NCI-H1436 (cell line): ENCODE measurements at places on chromosomes 12 and 14.

DNA sequence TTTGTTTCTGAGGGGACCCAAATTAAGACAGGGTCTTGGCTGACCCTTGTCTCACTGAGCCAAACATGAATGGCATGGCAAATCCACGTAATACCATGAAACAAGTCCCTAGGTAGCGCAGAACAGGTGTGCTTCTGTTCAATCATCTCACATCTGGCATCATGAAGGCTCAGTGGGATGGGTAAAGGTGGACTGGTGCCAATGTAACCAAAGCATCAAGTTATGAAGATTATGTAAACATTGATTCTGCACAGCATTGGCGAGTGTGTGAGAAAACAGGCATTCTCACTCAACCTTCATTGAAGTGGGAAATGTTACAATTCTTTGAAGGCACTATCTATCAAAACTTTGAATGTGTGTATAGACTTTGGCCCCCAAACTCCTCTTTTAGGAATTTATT, 41.9 kb downstream of the PTGER2 start:
- DNase-seq = no peak

GRCh38 chr12:57779736-57780135, 2.9 kb upstream of the TSFM start:
- no peak for DNase-seq

DNA sequence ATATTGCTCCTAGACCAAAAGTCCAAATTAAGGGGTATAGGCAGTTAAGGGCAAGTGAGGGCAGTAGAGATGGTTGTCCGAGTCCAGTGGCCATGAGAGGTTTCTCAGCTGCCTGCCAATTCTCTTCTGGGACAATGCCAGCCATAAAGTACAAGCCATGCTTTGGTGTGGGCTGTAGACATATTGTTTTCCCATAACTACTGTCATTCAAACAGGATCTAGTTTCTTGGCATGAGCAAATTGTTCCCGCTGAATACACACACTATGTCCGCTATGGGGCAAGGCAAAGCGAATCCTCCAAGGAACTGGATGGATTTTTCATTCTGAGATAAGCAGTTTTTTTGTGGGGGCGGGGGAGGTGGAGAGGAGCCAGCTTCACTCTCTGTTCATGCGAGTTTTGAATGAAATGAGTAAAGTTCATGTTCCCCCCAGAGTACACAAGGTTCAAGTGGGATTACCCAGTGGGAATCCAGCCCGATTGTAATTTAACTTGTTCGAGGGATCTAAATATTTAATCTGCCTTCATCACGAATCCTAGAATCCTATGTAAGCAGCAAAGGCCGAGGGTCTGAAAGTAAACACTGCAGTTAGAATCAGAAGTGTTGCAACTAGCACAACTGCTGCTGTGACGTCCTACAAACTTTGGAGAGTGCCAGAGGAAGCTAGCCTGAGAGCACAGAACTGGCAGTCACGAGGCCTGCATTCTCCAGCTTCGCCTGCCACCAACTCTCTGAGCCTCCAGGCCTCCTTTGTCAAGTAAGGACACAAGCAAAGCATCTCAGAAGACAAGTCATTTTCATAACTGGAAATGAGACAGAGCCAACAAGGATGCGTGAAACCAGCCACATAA, 137.0 kb downstream of the CRADD start:
- DNase-seq = no peak

DNA sequence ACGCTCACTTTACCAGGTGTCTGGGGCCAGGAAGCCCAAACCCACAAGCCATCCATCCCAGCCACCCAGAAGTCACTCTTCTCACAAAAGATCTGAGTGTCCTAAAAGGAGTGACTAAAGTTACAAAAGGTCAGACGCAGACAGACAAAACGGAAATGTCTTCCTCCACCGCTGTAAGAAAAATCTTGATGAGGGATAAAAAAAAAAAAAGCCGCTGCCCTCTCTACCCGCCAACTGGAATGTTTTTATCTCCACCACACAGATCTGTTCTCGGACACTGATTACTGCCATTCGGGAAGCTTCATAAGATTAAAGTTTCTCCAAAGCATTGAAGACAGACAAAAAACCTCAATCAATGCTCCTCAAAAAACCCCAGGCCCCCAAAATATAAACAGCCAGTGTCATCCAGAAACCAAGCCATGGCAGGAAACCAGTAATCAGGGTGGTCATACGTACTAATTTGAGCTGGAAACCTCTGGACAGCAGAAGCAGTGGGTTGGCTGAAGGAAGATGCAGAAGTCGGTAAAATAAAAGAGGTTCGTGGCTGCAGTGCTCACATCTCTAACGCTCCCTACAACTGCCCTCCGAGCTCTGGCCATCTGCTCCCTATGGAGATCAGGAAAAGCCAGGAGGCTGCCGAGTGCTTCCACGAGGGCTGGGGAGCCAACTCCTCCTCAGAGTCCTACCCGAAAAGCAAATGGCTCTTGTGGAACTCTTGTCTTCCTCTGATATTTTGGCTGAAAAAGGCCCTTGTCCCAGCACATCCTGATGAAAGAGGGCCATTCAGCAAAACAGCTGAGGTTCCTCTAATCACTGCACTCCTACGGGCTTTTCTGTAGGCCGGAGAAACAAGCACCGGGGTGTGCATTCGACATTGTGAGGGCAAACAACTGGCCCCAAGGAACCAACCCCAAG, 30.3 kb downstream of the SSH1 start:
- DNase-seq = no peak

DNA sequence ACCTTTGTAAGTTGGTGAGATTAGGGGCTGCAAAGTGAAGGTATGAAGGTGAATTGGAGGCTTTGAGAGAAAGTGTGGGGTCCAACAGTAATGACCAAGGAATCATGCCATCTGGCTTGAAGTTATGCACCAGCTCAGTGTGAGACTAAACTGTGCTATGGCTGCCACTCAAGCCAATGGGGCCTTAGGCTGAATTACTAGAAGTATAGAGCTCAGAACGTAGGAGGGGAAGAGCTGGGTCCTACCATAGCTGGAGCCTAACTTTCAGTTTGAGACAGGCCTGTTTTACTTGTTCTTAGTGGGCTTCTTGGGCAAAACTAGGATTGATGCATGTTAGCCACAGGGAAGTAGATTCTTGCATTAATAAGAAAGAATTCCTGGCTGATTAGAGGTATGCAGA, 194.0 kb downstream of the TSPAN9 start:
- no peak for DNase-seq

GRCh38 chr12:88185988-88186387, 43.9 kb downstream of the TMTC3 start:
- DNase-seq = no peak

- no peak for DNase-seq
Measured at GRCh38 chr14:52692248-52692962, 3.0 kb downstream of the ERO1A start.

- DNase-seq = peak; percentile 58
Measured at GRCh38 chr14:61461808-61462275, 140.5 kb downstream of the PRKCH start.

DNA sequence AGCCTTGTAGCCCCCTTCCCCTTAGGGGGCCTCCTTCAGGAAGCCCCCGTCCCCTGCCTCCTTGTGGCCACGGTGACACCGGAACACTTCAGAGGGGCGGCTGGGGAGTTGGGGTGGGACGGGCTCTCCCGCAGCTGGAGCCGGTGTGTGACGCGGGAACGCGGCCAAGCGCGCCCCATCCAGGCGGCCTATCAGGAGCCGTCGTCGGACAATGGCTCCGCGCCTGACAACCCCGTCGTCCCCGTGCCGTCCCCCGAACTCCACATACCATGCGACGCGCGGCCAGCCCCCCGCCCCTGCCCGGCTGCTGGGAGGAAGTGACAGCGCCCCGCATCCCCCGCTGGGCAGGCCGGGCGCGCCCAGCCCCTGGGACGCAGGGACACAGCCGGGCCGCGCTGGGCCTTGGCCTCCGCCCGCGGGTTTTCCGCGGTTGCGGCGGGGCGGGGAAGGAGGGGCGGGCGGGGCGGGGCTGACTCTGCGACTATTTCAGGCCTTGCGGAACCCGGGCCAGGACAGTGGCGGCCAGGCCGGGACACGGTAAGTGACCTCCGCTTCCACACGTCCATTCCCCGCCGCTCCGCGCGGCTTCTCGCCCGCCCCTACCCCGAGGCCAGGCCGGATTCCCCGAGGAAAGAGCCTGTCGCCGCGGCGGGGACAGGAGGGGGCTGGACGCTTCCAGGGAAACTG, at the start of gene TNFAIP2:
TSS of gene TNFAIP2 (plus strand) at position 515 of the 687 bp plus-strand sequence. CDS start 2,997 bp downstream, outside the sequence.
- DNase-seq = peak; percentile 56

DNA sequence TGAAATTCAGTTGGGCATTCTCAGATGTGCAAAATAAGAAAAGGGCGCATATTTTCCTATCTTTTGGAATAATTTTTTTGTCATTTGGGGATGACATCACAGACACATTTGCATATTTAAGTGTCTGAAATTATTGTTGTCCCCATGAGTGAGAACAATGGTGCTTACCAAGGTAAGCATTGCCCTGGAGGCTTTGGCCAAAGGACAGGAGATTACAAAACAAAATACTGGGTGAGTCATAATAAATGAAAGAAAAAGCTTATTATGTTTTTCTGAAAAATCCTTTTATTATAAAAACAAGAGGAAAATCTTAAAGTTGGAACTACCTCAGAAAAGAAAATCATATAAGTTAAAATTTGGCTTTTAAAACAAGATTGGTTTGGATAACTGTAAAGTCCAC, 254.9 kb downstream of the BTG1 start:
- DNase-seq = no peak

DNA sequence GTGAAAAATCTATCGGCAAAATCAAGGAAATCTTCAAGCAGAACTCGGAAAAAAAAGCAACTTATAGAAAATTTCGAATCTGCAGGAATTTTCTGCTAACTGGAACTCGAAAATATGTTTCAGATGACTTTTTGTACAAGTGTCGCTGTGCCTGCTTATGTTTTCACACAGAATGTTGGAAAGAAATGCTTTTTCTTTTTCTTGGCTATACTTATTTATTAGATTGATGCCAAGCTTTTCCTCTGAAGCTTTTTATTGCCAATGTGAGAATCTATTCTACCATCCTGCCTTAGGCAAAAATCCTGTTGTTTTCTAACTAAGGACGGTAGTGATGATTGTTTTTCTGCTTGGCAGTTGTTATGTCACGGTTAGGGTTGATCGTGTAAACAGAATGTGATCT, 65.8 kb downstream of the TRHDE start:
- DNase-seq = no peak

GRCh38 chr12:85829391-85829790, 6.8 kb downstream of the RASSF9 start:
- no peak for DNase-seq

GRCh38 chr12:99435095-99435791, 212.3 kb upstream of the GARIN6 start:
- DNase-seq = no peak

DNA sequence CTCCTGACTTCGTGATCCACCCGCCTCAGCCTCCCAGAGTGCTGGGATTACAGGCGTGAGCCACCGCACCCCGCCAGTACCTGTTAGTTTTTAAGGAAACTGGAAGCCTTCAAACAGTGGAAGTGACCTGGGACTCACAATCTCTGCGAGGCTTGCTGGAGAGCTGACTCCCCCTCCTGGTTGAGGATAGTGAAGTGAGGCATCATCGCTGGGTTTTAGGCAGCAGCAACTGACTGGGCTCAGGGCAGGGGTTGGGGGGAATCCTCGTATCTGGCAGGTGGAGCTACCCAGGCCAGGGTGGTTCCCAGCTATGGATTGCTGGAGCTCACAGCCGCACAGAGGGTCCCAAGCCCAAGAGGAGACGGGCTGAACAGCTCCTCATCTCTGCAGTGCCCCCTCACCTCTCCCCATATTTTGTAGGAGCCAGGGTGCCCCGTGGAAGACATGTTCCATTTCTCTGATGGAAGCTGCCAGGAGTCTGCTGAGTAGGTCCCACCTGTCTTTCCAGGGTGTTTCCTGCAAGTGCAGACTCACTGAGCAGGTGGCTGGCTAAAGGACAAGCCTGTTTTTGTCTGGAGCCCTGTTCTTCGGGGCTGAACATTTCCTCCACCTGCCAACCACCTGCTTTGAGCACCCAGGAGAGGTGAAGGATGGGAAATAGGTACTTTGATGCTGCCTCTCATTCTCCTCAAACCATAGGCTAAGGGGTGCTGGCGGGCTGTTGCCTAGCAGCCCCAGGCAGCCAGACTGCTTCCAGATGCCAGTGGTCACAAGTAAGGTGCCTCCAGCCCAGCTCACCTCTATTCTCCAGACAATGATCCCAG, 3.1 kb downstream of the AVIL start:
- peak; percentile 71 for DNase-seq

DNA sequence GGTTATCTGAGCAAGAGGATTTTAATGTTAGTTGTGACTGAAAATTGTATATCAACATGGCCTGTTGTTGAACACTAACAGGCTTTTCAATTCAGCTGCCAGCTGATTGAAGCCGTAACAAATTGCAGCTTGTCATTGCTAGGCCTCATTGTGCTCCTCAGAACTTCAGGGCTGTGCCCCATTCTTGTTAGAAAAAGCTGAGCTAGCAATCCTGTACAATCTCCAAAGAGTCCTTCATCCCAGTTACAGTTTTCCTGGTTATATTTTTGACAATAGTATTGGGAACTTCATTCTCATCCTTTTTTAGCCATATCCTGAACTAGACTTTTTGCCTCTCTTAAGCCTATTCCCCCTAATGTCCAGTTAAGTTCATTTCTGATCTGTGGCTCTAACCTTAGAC, 564.1 kb upstream of the ATXN7L3B start:
- DNase-seq = no peak

GRCh38 chr12:90368081-90368480, 586.9 kb downstream of the CCER1 start:
- no peak for DNase-seq

- no peak for DNase-seq
Measured at GRCh38 chr14:101359221-101360053, 201.9 kb upstream of the DIO3 start.

DNA sequence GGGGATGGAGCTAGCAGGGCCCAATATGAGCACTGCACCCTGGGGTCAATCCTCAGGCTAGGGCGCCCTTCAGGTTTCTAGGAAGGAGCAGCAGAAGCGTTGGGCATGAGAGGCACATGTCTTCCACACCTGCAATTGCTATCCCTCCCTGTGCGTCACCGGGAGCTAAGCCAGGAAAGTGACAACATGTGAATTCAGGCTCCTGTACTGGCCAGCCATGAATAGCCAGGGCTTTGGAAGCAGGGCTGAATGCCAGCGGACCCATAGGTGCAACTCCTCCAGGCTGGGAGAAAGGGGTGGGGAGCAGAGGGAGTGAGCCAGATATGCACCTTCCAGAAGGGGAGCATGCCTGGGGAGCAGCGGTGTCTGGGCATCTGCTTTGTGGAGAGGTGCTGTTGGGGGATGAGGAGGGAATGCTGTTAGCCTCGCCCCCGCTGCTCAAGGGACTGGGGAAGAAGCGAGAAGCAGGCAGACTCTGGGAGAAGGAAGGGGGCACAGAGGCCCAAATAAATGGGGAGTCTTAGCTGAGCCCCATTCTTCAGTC, 6.1 kb downstream of the HOXC5 start:
- no peak for DNase-seq

DNA sequence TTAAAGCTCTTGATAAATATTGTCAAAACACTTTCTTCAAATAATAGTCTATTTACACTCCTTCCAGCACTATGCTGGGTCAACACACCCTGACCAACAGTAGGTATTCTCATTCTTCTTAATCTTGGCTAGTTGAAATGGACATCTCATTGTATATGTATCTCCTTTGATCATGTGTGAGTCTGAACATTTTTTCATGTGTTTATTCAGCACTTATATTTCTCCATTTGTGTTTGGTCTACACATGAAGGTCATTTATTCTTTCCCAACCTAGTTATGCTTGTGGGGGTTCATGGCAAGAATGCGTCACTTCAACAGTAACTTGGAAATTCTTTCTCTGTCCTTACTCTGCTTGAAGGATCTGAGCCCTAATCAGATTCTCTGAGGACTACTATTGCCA, 133.1 kb upstream of the ARID2 start:
- DNase-seq = no peak
